ENCODE measurements at places on chromosomes 5 and 9. TPM values are rescaled to one million over a fixed set of nuclear protein-coding genes. Genes with fewer than 3 reads are reported as not detected.

The HAVCR2 gene
- total RNA-seq, result 2.6 TPM

The ZNF483 gene
- total RNA-seq, result 3.5 TPM

The PCDHA8 gene
- not detected for total RNA-seq

The SLC6A18 gene
- not detected for total RNA-seq

The MSX2 gene
- 1.2 TPM for total RNA-seq

The SLCO6A1 gene
- not detected for total RNA-seq

The FOXD4 gene
- not detected for total RNA-seq

The ZBED3 gene
- 3.8 TPM for total RNA-seq

The OR1K1 gene
- total RNA-seq, result not detected

The PCDHB5 gene
- total RNA-seq, result 1.3 TPM

The ADRB2 gene
- total RNA-seq, result 5.6 TPM

The BASP1 gene
- 3.4 TPM for total RNA-seq

Measured in Right ventricle myocardium superior (tissue), 1 donor.